Thoracic aorta (tissue), 2 donors: ENCODE measurements at places on chromosomes 6 and 20.

- no peak for DNase-seq
These were observed 13.8 kb downstream of the SYTL3 start for GRCh38 chr6:158663625-158664165.

DNA sequence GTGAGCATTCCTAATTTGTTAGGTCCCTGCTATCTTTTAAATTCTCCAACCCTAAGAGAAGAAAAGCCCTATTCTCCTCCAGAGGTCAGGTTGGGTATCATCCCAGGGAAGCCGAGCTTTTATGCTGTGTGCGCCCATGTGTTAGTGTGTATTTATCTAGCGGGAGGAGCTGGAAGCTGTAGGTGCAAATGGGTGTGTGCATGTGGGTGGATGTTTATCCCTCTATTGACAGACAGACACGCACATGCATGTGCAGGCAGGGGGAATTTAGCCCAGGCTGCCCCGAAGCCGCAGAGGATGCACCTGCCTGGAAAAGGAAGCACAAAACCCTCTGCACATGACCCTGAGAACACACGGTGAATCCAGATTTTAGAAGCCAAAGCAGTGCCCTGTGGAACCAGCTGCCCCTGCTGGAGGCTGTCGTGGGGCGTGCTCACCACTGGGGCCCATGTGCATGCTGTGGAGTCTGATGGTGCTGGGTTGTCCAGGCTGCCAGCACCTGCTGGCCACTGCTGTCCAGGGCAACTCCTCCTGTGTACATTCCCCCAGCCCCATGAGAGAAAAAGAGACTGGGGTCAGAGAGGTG lies 397.5 kb downstream of the TAF4 start:
- no peak for DNase-seq

DNA sequence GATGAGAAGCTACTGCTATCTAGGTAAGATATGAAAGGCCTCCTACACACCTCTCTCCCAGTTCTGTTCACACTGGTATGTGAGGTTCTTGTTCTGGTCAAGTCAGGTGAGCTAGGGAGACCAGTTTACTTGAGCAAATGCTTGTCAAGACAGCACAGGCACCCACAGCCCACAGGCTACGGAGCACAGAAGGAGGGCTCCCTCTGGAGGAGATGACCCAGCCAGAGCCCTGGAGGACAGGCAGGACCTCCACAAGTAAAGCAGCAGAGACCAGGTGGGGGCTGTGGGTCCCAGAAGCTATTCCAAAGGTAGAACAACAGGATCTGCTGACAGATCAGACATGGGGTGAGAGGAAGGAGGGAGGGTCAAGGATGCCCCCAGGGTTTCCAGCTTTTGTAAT lies 13.2 kb downstream of the MMP24OS start:
- no peak for DNase-seq

DNA sequence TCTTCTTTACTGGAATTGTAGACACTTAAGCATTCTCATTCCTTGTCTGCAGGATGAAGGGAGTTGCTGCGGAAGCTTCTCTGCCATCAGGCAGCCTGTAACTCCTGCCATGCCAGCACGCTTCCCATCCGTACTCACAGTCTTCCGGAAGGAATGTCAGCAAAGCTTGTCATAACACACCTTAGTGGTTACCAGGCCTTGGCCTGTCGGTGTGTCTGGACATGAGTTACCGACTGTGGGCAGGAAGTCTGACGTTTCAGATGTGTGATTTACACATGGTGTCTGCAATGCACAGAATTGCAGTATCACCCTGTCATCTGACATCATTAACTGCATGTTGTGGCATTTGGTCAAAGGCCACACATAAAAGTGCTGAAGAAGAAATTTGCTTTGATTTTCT lies 102.2 kb downstream of the SLC24A3 start:
- no peak for DNase-seq

DNA sequence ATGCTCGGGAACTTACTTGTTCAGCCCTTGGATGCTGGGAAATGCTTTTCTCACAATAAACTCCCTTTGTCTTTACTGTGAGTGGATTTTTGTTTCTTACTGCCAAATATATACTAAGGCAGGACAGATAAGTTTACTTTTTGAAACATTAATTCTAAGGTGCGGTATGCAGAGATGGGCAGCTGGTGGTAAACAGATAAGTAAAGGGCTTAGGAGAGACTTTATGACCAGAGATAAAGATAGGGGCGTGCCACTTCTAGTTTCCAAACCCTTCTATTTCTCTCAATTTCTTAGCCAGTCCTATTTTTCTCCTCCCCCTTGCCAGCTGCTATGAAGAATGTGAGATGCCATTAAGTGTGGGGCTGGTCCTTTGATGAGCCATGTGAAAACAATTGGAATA lies 16.3 kb downstream of the SAMD3 start:
- no peak for DNase-seq

GRCh38 chr6:135811644-135812526 lies 39.6 kb upstream of the PDE7B start:
- DNase-seq, result no peak

GRCh38 chr6:159017757-159018559 lies 18.0 kb upstream of the RSPH3 start:
- no peak for DNase-seq

DNA sequence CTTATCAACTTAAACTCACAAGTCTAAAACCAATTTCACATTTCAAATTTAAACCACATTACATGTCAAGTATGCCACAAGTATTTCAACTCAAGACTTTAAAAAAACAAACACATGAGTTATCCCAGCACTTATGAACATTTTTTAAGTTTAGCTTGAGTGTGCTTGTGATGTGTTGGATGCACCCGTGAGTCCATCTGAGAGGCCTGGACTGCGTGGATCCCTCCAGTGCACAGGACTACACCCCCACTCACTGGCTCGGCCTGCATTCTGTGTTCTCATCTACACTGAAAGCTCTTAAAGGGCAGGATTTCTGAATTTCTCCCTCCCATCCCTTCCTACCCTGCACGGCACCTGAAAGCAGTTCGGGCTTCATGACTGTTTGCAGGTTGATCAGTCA lies 128.8 kb upstream of the CD93 start:
- no peak for DNase-seq
